ENCODE measurements at places on chromosomes 2 and 18. TPM values are rescaled to one million over a fixed set of nuclear protein-coding genes. Genes with fewer than 3 reads are reported as not detected.
A peak's percentile ranks its signal among the peaks of the same experiment; 100 is the strongest.

DNA sequence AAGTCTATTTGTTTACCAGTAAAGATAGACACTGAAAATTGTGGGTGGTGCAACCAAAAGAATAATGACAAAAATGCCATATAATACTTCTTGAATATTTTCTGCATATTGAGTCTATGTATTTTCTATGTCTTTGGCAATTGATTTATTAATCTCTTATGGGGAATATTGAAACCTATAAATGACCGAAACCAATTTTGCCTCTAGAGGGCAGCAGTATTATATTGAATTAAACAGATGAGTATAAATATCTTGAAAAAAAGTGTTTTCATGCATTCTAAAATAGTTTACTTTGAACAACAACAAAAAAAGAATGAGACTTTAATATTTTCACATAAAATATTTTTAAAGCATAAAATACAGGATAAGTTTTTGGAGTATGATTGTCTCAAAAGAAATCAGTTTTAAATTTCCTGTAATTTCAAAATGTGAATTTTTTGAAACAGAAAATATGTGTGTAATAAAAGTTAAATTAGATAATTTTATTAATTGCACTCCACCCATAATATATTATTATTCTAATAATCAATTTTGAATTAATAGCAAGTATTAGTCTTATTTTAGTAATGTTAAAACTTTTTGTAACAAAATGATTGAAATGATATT is 49.9 kb upstream of the CALCRL start:
- peak; percentile 25 for DNase-seq

DNA sequence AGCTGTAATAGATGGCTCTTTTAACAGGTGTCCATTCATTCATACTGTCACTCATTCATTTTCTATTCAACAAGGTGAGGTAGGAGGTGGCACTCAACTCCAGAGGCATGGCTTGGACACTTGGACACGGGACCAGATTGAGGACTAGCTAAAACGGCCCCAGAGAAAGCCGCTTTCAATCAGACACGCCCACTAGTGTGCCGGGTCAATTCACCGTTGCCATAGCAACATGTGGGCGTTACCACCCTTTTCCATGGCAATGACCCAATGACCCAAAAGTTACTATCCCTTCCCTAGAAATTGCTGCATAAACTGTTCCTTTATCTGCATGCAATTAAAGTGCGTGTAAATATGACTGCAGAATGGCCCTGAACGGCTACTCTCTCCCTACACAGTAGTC is 49.2 kb upstream of the LGALSL start:
- no peak for DNase-seq

The MC2R gene
- not detected for total RNA-seq

- no peak for DNase-seq
Observed at GRCh38 chr2:100941646-100942240, 60.3 kb upstream of the RPL31 start.

DNA sequence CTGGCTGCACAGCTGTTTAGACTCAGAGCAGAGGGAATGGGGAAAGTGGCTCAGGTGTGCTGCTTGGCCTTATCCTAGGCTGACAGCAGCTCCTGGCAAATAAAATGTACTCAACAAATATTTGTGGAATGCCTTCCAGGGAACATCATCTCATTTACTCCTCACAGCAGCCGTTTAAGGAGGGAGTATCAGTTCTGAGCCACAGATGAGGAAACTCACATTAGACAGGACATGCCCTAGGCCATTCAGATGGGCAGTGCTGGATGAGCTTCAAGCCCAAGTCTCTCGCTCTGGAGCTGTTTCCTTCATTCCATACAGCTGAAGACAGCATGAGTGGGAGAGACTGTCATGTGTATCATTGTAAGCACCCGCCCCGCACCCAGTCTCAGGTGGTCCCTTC is 129.6 kb upstream of the CNGA3 start:
- DNase-seq: peak; percentile 51

- peak; percentile 98 for DNase-seq
Observed at GRCh38 chr18:28794459-28795245, 617.7 kb upstream of the CDH2 start.

DNA sequence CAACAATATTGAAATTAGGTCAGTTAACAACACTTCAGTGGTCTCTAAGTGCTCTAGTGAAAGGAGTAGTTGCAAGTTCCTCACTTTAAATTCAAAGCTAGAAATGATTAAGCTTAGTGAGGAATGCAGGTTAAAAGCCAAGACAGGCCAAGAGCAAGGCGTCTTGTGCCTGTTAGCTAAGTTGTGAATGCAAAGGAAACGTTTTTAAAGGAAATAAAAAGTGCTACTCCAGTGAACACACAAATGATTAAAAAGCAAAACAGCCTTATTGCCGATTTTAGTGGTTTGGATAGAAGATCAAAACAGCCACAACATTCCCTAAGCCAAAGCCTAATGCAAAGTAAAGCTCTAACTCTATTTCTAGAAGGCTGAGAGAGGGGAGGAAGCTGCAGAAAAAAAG is 44.7 kb downstream of the ANTXR1 start:
- DNase-seq: no peak

DNA sequence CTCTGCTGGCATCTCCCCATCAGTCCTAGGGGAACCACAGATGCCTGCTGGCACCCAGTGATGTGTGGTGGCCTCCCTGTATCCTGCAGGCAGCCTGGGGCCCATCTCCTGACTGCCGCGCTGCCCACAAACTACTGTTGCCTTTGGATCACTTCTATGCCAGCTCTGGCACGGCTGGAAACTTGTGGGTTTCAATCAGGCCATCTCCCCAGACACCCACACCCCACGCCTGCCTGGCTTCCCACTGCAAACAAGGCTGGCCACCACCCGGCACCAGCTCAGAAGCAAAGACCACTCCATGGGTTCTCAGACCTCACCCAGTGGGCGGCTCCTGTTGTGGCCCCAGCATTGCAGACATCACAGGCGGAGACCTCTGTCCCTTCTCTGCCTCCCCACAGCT is 15.1 kb upstream of the TPO start:
- no peak for DNase-seq

The CNPPD1 gene
- total RNA-seq: 44.2 TPM

GRCh38 chr18:41343808-41344207 is 611.2 kb upstream of the PIK3C3 start:
- no peak for DNase-seq

GRCh38 chr2:222651718-222652418 is 4.0 kb downstream of the FARSB start:
- no peak for DNase-seq

DNA sequence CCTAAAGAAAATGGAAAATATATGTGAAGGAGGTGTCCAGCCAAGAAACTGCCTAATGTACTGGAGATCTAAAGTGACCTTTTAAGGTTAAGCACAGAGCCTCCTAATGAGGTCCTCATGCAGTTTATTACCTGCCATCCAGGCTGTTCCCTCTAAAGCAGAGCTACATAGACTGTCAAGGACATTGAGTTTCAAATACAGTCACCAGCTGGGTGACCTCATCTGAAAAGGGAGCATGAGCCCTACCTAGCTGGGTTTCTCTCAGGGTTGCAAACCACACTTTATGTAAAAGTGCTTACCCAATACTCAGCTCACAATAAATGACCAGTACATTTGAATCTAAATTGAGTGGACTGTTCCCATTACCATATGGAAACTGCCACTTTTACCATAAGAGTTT is 65.4 kb upstream of the CTNNA2 start:
- DNase-seq: no peak

The VWA3B gene
- total RNA-seq: not detected

The SLC4A5 gene
- total RNA-seq: 0.90 TPM

DNA sequence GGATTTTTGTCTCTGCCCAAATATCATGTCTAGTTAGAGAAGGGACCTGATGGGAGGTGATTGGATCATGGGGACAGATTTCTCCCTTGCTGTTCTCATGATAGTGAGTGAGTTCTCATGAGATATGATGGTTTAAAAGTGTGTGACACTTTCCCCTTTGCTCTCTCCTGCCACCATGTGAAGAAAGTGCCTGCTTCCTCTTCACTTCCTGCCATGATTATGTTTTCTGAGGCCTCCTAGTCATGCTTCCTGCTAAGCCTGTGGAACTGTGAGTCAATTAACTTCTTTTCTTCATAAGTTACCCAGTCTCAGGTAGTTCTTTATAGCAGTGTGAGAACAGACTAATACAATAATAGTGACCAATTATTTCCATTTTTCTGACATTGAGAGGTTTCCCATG is 167.3 kb upstream of the CYRIA start:
- peak; percentile 49 for DNase-seq

DNA sequence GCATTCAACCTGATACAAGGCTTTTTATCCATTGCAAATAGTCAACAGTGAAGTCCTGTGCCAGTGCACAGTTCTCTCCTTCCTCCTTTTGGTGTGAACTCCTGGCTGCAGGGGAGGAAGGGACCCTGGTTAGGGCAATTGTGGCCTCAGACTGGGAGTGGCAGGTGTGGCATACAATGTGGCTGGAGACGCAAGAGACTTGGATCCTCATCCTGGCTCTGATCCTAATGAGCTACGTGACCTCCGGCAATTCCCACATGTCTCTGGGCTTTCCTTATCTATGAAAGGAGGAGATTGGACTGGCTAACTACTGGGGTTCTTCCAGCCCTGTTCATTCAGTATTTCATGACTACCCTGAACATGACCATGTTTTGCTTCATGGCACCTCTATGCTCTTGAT is 10.5 kb upstream of the IL1A start:
- DNase-seq: no peak

- DNase-seq: no peak
Observed at GRCh38 chr2:237942513-237942899, 24.3 kb upstream of the UBE2F start.

DNA sequence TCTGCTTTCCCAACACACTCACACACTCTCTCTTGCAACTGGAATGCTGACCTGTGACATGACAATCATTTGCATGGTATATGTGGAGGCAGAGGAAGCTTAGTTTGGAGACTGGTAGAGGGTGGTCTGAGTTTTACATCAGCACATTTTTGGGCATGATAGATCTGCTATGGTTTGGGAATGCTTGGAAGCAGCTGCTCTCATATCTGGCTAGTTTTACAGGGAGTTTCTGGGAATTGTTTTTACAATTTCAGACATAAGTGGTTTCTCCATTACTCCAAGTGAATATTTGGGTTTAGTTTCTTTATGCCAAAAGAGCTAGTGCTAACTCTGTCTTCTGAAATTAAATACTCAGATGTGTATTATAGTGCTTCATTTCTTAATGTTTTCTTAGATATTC is 977.6 kb downstream of the SUCLG1 start:
- DNase-seq: no peak

GRCh38 chr18:65568866-65569265 is 181.9 kb upstream of the CDH7 start:
- DNase-seq: peak; percentile 71

DNA sequence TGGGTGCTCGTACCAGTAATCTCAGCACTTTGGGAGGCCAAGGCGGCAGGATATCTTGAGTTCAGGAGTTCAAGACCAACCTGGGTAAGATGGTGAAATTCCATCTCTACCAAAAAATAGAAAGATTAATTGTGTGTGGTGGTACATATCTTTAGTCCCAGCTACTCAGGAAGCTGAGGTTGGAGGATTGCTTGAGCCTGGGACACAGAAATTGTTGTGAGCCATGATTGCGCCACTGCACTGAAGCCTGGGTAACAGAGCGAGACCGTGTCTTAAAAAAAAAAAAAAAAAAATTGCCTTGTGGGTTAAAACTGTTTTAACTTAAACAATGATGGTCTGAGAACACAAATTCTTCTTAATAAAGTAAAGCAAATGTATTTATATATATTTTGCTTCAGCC is 49.6 kb downstream of the ATP9B start:
- no peak for DNase-seq

GRCh38 chr18:25223899-25224886 is 127.8 kb downstream of the ZNF521 start:
- DNase-seq: no peak

GRCh38 chr18:36389027-36389426 is 91.5 kb downstream of the FHOD3 start:
- DNase-seq: no peak

The TPO gene
- total RNA-seq: not detected

The SH3RF3 gene
- total RNA-seq: 0.51 TPM

DNA sequence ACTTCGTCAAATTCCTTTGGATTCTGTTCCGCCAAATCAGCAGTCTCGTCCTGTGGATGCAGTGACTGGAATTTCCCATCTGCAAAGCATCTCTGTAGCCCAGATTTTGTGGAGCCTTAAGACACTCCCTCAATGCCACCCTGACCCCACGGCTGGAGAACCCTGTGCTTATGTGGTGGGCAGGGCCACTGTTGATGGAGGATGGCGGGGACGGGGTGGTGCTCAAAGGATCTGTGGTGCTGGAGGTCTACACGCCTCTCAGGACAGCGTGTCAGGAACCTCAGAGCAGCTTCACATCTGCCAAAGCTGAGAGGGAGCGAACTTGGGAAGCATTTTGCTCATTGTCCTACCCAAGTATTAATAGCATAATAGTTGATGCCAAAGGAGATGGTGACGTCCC is 200.1 kb downstream of the MGAT5 start:
- no peak for DNase-seq
